RPMI7951 (cell line): ENCODE measurements at places on chromosomes 16 and 17.

- DNase-seq, result no peak
Observed at GRCh38 chr16:80586476-80586875, 45.7 kb downstream of the DYNLRB2 start.

GRCh38 chr17:61450641-61451537 is 1.3 kb upstream of the TBX4 start:
- DNase-seq, result no peak

- no peak for DNase-seq
Observed at GRCh38 chr17:74220946-74221818, 7.8 kb downstream of the TTYH2 start.

DNA sequence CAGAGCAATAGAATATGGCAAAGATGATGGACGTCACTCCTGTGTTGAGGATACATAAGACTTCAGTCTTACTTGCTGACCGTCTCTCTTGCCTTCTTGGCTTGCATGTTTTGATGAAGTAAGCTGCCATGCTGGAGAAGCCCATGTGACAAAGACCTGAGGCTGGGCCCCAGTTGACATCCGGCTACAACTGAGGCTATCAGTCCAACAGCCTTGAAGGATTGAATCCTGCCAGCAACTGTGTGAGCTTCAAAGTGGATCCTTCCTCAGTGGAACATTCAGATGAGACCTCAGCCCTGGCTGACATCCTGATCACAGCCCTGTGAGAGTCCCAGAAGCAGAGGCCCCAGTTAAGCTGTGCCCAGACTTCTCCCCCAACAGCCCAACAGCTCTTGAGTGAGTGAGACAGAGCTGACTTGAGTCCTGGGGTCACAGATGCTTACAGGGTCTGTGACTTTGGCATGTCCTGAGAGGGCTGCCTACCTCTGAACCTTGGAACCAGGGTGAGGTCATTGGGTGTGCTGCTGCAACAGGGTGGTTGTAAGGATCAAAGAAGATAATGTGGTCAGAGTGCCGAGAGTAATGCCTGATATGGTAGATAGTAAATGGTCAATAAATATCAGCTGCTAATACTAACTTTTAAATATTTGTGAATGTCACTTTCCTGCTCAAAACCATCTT is 2.4 kb upstream of the BRD7 start:
- DNase-seq, result no peak

- DNase-seq, result no peak
Observed at GRCh38 chr16:88407807-88408206, 25.0 kb downstream of the ZNF469 start.

- no peak for DNase-seq
Observed at GRCh38 chr17:6085812-6086211, 15.6 kb downstream of the WSCD1 start.

GRCh38 chr17:79117905-79118487 is 43.4 kb downstream of the ENGASE start:
- DNase-seq, result no peak

DNA sequence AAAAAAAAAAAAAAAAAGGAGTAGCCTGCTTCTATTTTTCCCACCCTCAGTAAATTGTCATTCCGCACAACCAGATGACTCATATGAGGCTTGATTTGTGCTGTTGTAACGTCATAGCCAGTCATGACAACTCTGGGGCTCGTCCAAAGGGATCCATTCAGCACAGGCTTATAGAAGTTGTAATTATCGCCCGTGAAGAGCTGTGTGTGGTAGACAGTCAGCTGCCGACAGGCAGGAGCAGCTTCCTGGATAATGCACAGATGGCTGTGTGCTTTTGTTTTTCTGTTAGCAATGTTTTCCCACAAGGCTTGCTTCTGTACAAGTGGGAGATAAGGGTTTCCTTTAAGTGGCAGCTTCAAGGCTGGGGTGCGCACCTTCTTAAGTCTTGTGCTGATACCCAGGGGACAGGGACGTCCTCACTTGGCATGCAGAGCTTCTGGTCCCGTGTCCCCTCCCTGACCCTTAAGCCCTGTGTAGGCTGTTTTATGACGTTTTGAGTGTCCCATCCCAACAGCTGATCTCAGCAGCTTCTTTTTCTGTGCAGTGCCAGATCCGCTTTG is 26.0 kb downstream of the SNX29 start:
- peak; percentile 85 for DNase-seq

- no peak for DNase-seq
Observed at GRCh38 chr17:21019976-21020586, 22.7 kb downstream of the USP22 start.

- no peak for DNase-seq
Observed at GRCh38 chr16:426115-426905, 861 bp downstream of the RAB11FIP3 start.

DNA sequence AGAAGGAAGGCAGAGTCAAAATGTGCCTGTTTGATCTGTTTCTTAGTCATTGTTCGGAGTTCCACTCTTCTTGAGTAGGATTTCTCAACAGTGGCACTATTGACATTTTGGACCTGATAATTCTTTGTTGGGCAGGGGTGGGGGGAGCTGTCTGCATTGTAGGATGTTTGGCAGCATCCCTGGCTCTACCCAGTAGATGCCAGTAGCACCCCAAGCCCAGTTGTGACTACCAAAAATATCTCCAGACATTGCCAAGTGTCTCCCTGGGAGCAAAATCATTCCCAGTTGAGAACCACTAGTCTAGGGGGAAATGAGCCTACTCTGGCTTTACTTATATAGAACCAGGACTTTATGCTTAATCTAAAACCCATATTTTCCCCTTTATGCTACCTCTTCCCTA is 1.1 kb upstream of the GFOD2 start:
- no peak for DNase-seq

DNA sequence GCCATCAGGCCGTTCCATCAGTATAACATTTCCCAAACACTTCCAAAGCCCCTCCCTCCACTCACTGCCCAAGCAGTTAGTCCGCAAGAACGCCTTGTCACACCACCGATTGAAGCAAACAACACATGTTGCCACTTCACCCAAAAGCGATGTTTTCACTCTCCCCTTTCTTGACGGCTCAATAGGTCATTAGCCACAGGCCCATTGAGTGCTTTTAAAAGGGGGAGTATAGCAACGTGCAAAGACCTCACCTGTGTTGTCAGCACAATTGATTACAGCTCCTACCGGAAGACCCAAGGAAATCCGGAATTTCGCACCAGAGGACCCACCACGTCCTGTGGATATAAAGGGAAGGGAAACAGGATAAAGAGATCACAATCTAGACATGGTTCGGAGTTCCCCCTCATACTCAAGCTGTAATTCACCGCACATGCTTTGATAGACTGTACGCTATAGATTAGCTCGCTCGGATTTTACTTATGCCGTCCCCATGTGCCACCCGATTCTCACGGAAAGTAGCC is 690 bp downstream of the RPL23 start:
- no peak for DNase-seq

DNA sequence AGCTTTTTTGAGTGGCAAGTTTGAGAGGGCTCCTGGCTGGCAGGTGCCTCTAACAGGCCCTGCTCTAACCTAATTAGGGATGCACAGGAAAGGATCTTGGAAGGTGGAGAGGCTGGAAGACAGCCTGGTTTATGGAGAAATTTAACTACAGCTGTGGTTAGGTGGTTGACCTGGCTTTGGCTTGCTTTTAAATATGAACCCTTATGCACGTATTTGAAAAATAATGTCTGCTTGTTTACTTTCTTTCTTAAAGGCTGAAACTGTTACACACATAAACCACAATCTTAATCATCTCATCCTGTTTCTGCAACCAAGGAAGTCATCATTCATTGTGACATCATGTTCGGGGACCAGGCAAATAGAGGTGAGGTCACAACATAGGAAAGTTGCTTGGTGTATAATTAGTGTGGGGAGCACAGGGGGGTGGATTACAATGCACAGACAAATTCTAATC is 23.1 kb upstream of the DHRS13 start:
- DNase-seq, result peak; percentile 78

- DNase-seq, result peak; percentile 19
Observed at GRCh38 chr17:68468334-68468733, 11.0 kb upstream of the WIPI1 start.

GRCh38 chr16:85067024-85067423 is 39.4 kb downstream of the KIAA0513 start:
- no peak for DNase-seq

- DNase-seq, result no peak
Observed at GRCh38 chr17:78889531-78889930, 13.5 kb downstream of the CEP295NL start.

GRCh38 chr17:61393904-61394629 is 5.6 kb upstream of the TBX2 start:
- DNase-seq, result peak; percentile 57

GRCh38 chr16:4894276-4895150 is 42.4 kb downstream of the PPL start:
- peak; percentile 26 for DNase-seq

GRCh38 chr17:6374271-6374691 is 60.6 kb downstream of the AIPL1 start:
- DNase-seq, result peak; percentile 65

- DNase-seq, result no peak
Observed at GRCh38 chr17:77130525-77130924, 10.2 kb upstream of the SEC14L1 start.

DNA sequence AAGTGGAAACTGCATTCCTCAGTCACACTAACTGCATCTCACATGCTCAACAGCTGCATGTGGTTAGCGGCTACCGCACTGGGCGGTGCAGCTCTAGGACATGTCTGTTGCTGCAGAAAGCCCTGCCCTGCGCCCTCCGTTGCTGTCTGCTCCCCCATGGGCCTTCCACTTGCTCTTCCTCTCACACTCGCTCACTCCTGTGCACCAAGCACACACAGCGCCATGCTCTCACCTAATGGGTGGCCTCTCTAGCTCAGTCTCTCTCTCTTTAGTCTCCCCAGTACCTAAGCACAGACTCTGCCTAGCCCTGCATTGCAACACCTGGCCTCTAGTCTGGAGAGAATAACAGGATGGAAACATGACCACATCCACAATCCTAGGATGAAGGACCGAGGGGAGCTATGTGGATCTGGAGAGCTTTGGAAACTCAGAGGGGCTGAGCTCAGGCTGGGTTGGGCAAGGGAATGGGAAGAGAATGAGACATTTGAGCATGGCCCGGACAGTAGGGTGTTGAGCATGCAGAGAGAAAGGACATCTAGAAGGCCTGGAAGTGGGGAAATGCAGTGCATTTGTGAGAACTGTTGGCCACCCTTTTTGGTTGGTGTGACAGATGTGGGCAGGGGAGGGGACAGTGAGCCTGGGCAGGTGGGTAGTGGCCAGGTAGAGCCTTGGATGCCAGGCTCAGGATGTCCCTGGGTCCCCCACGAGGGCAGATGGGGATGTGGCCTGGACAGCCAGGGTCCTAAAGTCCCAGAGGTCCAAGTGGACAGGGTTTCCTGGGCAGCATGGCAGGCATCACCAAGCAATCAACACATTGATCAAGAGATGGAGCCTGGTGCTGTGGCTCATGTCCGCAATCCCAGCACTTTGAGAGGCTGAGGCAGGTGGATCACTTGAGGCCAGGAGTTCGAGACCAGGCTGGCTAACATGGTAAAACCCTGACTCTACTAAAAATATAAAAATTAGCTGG is 16.1 kb downstream of the SGCA start:
- DNase-seq, result peak; percentile 87

- DNase-seq, result peak; percentile 56
Observed at GRCh38 chr17:48546137-48546923, 1.4 kb upstream of the HOXB2 start.

GRCh38 chr16:68397710-68398201 is 50.6 kb downstream of the SMPD3 start:
- DNase-seq, result no peak

DNA sequence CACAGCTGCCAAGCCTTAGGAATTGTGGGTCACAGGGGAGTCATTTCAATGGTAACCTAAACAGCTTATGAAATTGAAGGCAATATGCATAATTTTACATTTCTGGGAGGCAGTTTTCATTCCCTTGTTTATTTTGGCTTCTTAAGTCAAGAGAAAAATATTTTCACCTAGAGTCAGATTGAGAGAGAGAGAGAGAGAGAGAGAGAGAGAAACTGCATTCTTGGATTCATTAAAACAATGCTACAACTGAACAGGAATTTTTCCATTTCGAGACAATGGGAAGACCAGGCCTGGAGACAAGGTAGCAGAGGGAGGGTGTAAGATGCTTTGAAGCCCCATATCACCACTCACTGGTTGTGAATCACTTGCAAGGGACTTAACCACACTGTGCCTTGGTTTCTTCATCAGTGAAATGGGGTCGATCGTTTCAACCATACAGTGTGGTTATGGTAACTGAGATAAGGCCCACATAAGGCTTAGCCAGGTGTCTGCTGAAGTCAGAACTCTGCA is 224.7 kb upstream of the IRX3 start:
- no peak for DNase-seq

GRCh38 chr17:60610473-60610872 is 10.5 kb downstream of the PPM1D start:
- no peak for DNase-seq

DNA sequence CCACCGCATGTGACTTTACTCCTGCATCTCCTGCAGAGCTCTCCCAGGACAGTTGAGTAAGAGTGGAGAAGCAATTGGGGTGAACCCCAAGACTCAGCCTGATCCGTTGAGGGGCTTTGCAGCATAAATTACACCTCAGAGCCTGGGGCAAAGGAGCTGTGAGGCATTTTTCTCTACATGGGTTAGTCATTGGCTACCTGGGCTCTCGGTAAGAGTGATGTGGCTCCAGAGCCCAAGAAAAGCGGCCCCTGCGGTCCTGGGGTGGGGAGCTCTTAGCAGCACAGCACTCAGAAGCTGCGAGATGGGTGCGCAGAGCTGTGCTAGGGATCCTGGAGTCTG is 40.4 kb upstream of the C16orf78 start:
- no peak for DNase-seq

DNA sequence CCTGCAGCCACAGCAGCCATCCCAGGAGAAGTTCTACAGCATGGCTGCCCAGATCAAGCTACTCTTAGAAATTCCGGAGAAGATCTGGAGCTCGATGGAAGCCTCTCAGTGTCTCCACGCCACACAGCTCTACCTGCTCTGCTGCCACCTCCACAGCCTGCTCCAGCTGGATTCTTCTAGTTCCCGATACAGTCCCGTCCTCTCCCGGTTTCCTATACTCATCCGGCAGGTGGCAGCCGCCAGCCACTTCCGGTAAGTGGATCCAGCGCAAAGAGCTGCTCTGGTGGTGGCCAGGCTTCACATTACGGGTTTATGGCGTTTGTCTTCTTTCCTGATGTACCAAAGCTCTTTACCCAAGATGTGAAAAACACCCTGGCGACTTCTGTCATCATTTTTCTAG is 3.6 kb downstream of the COG1 start:
- DNase-seq, result peak; percentile 32

DNA sequence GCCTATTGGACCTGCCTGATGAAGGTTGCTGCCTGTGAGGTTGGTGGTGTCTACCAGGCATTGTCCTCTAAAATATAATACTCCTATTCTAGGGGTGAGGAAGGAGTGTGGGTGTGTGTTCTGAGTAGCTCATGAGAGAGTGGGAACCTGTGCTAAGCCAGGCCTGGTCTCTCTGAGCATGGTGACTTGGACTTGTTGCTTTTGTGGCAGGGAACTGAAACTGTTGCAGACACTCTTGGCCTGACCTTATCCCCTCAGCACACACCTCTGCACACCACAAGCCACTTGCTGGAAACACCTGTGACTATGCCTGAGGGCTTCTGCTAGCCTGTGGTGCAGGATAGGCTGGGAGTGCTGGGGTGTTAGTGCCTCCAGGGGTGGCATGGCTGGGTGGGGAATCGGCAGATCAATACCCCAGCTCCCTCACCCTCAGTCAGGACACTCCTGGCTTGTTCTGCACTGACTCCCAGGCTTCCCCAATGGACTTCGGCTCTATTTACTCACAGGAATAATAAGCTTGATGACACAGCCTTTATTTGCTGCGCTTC is 29.9 kb downstream of the PLCG2 start:
- DNase-seq, result no peak

- DNase-seq, result no peak
Observed at GRCh38 chr17:43366891-43367736, 31.7 kb upstream of the ARL4D start.

- no peak for DNase-seq
Observed at GRCh38 chr17:38568845-38569510, 36.8 kb downstream of the SRCIN1 start.
